ENCODE measurements at places on chromosomes 7 and 10. TPM values are rescaled to one million over a fixed set of nuclear protein-coding genes. Genes with fewer than 3 reads are reported as not detected.

GRCh38 chr7:6234384-6234783 lies 38.0 kb downstream of the CYTH3 start:
- no peaks in the 10 kb centered on the region for H3K4me1 ChIP-seq
- no peak overlapping the region for H3K27ac ChIP-seq
- no peak overlapping the region for H3K4me3 ChIP-seq
- H3K27me3 ChIP-seq = no peaks in the 10 kb centered on the region

- no peaks in the 10 kb centered on the region for H3K27me3 ChIP-seq
- H3K36me3 ChIP-seq = no peaks in the 10 kb centered on the region
- H3K4me3 ChIP-seq = no peak overlapping the region
- H3K27ac ChIP-seq = peak overlapping the region; percentile 11
- DNase-seq = no peak
Measured at GRCh38 chr10:48806342-48806741, 121.7 kb downstream of the WDFY4 start.

- DNase-seq = no peak
- no peak overlapping the region for H3K4me3 ChIP-seq
- H3K4me1 ChIP-seq = no peaks in the 10 kb centered on the region
- no peaks in the 10 kb centered on the region for H3K27me3 ChIP-seq
Measured at GRCh38 chr7:137097111-137097510, 228.7 kb downstream of the CHRM2 start.

DNA sequence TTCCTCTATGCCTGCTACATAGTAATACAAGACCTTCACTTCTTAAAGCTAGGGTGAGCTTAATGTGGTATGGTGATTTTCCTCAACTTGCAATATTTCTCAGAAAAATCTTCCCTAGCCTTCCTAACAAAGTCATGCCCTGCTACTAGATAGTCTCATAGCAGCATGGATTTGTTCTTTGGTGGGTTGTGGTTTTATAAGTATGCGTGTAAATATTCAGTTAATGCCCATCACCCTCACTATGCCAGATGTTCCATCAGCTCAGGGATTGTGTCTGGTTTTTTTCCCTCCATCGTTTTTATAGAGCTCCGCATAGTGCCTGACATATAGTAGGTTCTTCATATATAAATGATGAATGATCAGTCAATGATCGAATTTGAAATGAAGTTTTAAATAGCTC lies 182.8 kb downstream of the CREB5 start:
- no peaks in the 10 kb centered on the region for H3K4me1 ChIP-seq
- no peaks in the 10 kb centered on the region for H3K27me3 ChIP-seq
- H3K27ac ChIP-seq = no peak overlapping the region
- no peaks in the 10 kb centered on the region for H3K36me3 ChIP-seq

DNA sequence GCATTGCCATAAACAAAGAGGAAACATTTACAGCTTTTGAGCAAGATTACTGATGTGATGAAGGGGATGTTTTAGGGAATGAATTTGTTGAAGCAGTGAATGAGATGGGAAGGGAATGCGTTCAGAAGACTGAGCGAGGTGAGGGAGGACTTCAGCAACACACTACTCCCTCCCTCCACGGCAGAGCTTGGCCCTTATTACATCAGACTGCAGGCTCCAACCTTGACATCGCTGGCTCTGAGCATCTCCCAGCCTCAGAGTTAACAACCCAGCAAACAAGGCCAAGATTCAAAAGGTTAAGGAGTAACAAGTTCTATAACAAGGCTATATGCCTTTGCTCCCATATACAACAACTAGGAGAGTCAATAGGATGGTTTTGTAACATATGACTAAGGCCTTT lies 164.4 kb downstream of the ELMO1 start:
- H3K4me1 ChIP-seq = no peaks in the 10 kb centered on the region
- no peak overlapping the region for H3K4me3 ChIP-seq
- H3K27ac ChIP-seq = no peak overlapping the region
- no peak for DNase-seq
- no peaks in the 10 kb centered on the region for H3K27me3 ChIP-seq

GRCh38 chr7:108415821-108416536 lies 40.3 kb downstream of the NRCAM start:
- H3K4me3 ChIP-seq = no peak overlapping the region
- no peaks in the 10 kb centered on the region for H3K4me1 ChIP-seq
- H3K27ac ChIP-seq = no peak overlapping the region
- no peaks in the 10 kb centered on the region for H3K27me3 ChIP-seq

GRCh38 chr7:15603124-15603523 lies 41.3 kb upstream of the AGMO start:
- H3K27me3 ChIP-seq = no peaks in the 10 kb centered on the region
- H3K4me3 ChIP-seq = no peak overlapping the region
- DNase-seq = no peak
- no peaks in the 10 kb centered on the region for H3K36me3 ChIP-seq

DNA sequence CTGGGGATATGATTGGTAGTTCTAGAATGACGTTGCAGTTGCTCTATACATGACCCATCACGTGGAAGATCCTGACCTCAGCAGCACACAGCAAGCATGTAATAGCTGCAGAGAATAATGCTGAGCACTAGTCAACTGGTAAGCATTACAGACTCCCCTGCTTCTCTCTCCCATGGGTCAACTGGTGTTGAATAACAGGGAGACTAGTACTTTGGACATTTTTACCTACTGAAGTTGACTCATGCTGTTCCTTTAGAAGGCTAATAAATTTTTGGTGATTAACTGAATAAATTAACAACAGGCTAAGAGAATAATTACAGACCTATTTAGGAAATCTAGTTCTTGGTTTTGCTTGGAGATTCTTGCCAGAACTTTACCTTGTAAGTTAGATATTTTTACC lies 234.1 kb downstream of the AUTS2 start:
- H3K27ac ChIP-seq = no peak overlapping the region
- no peaks in the 10 kb centered on the region for H3K27me3 ChIP-seq
- no peaks in the 10 kb centered on the region for H3K36me3 ChIP-seq
- no peaks in the 10 kb centered on the region for H3K4me1 ChIP-seq

DNA sequence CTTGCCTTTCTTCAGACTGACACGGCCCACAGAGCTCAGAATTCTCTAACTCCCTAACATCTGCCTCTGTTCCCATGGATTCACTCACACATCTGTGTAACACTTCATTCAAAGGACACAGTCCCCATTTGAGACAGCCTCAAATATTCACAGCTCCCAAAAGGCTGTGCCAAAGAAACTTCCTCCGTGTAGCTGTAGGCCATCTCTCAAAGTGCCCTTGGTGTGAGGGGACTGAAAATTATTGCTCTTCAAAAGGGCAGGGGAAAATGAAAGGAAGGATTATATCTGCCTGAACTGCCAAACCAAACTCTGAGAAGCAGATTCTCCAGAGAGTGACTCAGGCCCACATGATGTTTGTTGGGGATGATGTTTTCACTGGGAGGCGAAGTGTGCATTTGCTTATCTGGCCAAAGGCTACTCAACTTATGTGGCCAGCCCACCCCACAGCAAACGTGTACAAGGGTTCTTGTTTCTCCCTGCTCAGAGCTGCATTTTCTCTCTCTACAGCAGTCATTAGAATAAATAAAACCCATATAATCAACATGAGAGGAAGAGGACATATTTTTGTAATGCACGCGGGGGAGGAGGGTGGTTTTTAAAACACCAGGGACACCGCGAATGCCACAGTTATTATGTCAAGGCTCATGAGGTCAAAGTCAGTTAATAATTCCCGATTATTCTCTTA lies 302.4 kb upstream of the NFE2L3 start:
- no peak overlapping the region for H3K4me3 ChIP-seq
- peaks cover 64% of the 10 kb centered on the region for H3K4me1 ChIP-seq
- H3K27ac ChIP-seq = peak overlapping the region; percentile 97

DNA sequence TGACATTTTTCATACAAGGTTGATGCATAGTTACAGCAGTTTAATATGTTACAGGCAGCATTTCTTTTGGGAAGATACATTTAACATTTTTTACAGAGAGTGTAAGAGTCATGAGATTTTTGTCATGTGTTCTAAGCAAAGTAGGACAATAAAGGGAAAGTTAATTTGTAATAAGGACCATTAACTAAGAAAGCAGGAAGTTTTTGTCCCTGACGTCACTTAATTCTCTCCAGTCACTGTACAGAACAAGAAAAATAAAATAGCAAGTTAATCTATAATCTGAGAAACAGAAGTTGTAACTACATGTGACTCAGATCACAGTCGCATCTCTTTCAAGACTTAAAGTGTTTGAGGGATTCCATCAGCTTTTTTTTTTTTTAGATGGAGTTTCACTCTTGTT lies 49.5 kb upstream of the CAPZA2 start:
- no peak for DNase-seq
- H3K4me3 ChIP-seq = no peak overlapping the region
- H3K4me1 ChIP-seq = no peaks in the 10 kb centered on the region

- H3K36me3 ChIP-seq = no peaks in the 10 kb centered on the region
- no peaks in the 10 kb centered on the region for H3K4me1 ChIP-seq
- no peak overlapping the region for H3K27ac ChIP-seq
- no peaks in the 10 kb centered on the region for H3K27me3 ChIP-seq
- DNase-seq = no peak
- no peak overlapping the region for H3K4me3 ChIP-seq
Measured at GRCh38 chr10:110523736-110524135, 26.0 kb downstream of the DUSP5 start.

- no peak overlapping the region for H3K27ac ChIP-seq
- H3K4me3 ChIP-seq = no peak overlapping the region
- no peaks in the 10 kb centered on the region for H3K4me1 ChIP-seq
- no peaks in the 10 kb centered on the region for H3K36me3 ChIP-seq
- DNase-seq = no peak
- no peaks in the 10 kb centered on the region for H3K27me3 ChIP-seq
Measured at GRCh38 chr7:105765846-105766245, 110.6 kb downstream of the ATXN7L1 start.

GRCh38 chr7:2165239-2165609 lies 67.5 kb downstream of the MAD1L1 start:
- no peak for DNase-seq
- no peak overlapping the region for H3K4me3 ChIP-seq
- H3K27me3 ChIP-seq = no peaks in the 10 kb centered on the region
- no peak overlapping the region for H3K27ac ChIP-seq

DNA sequence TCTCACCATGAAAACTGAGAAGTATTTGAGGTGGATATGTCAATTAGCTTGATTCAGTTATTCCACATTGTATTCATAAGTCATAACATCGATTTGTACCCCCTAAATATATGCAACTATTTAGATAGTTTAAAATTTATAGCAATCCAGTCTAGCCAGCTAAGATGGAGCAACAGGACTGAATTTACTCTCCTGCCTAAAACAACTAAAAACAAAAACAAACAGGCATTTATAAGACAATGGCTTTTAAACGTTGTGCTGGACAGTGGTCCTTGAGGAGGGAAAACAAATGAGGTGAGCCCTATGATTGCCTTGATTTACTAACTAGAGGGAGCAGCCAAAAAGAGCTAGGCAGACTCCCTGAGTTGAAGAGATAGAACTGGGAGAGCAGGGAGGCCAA lies 814 bp upstream of the GPAM start:
- H3K4me1 ChIP-seq = no peaks in the 10 kb centered on the region
- no peaks in the 10 kb centered on the region for H3K27me3 ChIP-seq
- no peak for DNase-seq
- H3K27ac ChIP-seq = peak overlapping the region; percentile 82
- H3K4me3 ChIP-seq = no peak overlapping the region
- H3K36me3 ChIP-seq = no peaks in the 10 kb centered on the region

DNA sequence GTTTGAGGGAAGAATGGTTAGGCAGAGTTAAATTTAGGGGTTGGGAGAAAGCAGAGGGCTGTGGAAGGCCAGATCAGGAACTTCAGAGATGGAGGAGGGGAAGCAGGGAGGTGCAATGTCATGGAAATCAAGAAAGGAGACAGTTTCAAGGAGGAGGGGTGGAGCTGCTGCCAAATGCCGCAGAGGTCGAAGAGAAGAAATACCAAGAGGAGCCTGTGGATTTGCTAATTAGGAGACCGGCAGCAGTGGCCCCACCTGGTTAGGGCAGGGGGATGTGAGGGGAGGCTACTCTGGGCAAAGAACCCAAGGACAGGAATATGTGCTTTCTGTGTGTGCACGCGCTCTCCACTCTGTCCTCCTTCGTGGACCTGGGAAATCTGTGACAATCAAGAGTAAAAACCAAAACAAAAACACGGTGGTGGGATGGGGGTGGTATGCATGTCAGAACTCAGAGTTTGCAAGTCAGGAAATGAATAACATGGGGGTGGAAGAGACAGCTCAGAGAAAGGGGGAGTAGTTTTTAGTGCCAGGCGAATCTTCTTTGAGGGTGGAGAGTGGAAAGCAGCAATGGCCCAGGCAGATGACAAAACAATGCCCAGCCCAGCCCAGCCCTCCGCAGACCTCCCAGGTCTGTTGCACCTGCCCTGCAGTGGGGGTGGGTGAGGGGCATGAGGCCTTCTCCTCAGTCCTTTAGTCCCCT lies 102.9 kb upstream of the PAX2 start:
- H3K4me3 ChIP-seq = no peak overlapping the region
- no peaks in the 10 kb centered on the region for H3K36me3 ChIP-seq
- no peaks in the 10 kb centered on the region for H3K4me1 ChIP-seq
- no peak overlapping the region for H3K27ac ChIP-seq
- DNase-seq = no peak

DNA sequence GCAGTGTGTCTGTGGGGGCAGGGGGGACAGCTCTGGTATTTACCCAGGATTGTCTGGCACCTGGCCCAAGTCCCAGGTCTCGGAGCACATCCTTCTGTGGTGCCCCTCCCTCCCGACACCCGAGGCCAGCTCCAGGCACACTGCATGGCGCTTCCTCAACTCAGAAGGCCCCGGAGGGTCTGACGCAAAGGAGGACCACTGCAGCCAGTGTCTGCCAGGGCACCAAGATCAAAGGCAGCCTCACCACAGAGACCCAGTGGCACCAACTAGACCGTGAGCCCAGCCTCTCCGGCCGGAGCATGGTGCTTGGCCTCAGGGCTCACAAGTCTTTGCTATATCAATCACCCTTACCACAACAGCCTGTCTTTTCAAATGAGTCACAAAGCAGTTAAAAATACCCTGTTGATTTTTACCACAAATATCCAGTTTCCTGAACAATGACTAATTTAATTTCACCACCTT lies 99.3 kb upstream of the DDC start:
- H3K36me3 ChIP-seq = no peaks in the 10 kb centered on the region
- no peak for DNase-seq
- H3K4me1 ChIP-seq = peaks cover 18% of the 10 kb centered on the region
- H3K27me3 ChIP-seq = no peaks in the 10 kb centered on the region

The PIP gene
- not detected for total RNA-seq

The CALML3 gene
- not detected for total RNA-seq

The ELMO1 gene
- 64.7 TPM for total RNA-seq

The AZGP1 gene
- not detected for total RNA-seq

The KCNIP2 gene
- total RNA-seq = 0.29 TPM

The ITGA8 gene
- 9.4 TPM for total RNA-seq

The MLXIPL gene
- not detected for total RNA-seq

The SPDYE2 gene
- total RNA-seq = not detected

Measured in uterus (tissue), 4 donors.